ENCODE measurements at places on chromosomes 11 and 22. TPM values are rescaled to one million over a fixed set of nuclear protein-coding genes. Genes with fewer than 3 reads are reported as not detected.

- peaks cover 4% of the 10 kb centered on the region for H3K4me1 ChIP-seq
- no peak for DNase-seq
- no peaks in the 10 kb centered on the region for H3K36me3 ChIP-seq
- H3K4me3 ChIP-seq: no peak overlapping the region
- H3K27ac ChIP-seq: no peak overlapping the region
Measured at GRCh38 chr22:17431179-17431578, 61.9 kb downstream of the CECR2 start.

Gene PKP3
- 0.29 TPM for total RNA-seq

Gene MYO7A
- 0.18 TPM for total RNA-seq

- no peak overlapping the region for H3K27ac ChIP-seq
- H3K4me1 ChIP-seq: no peaks in the 10 kb centered on the region
- H3K4me3 ChIP-seq: no peak overlapping the region
- peaks cover 8% of the 10 kb centered on the region for H3K36me3 ChIP-seq
- DNase-seq: no peak
Measured at GRCh38 chr11:130888790-130889189, 27.5 kb downstream of the SNX19 start.

Gene CHEK1
- total RNA-seq: 2.1 TPM

GRCh38 chr22:29623059-29623458 is 19.6 kb downstream of the NF2 start:
- DNase-seq: no peak
- H3K36me3 ChIP-seq: no peaks in the 10 kb centered on the region
- H3K27me3 ChIP-seq: no peaks in the 10 kb centered on the region

Gene PANX2
- total RNA-seq: 0.26 TPM

Gene YPEL1
- total RNA-seq: 6.7 TPM

GRCh38 chr22:23225337-23225723 is 45.0 kb downstream of the BCR start:
- DNase-seq: no peak
- H3K4me1 ChIP-seq: peaks cover 93% of the 10 kb centered on the region
- peak overlapping the region; percentile 89 for H3K27ac ChIP-seq
- H3K4me3 ChIP-seq: no peak overlapping the region

Gene SERHL2
- 0.69 TPM for total RNA-seq

DNA sequence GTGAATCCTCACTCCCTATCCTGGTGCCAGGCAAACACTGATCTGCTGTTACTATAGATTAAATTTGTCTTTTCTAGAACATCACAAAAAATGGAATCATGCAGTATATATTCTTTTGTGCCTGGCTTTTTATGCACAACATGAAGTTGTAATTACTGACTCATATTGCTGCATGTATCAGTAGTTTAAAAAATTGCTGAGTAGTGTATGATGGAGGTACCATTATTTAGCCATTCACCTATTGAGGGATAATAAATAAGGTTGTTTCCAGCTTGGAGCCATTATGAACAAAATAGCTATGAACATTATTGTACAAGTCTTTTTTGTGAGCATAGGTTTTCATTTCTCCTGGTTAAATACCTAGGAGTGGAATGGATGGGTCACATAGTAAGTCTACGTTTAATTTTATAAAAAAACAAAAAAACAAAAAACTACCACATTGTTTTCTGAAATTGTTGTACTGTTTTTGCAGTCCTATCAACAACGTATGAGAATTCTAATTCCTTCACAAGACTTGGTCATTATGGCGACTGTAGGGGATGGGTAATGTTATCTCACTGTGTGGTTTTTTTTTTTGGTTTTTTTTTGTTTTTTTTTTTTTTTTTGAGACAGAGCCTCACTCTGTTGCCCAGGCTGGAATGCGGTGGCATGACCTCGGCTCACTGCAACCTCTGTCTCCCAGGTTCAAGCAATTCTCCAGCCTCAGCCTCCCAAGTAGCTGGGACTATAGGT is 111.6 kb downstream of the USP35 start:
- H3K27me3 ChIP-seq: no peaks in the 10 kb centered on the region
- H3K4me3 ChIP-seq: no peak overlapping the region
- H3K4me1 ChIP-seq: no peaks in the 10 kb centered on the region
- DNase-seq: no peak
- H3K27ac ChIP-seq: no peak overlapping the region
- no peaks in the 10 kb centered on the region for H3K36me3 ChIP-seq

Gene EFCAB6
- 0.58 TPM for total RNA-seq

DNA sequence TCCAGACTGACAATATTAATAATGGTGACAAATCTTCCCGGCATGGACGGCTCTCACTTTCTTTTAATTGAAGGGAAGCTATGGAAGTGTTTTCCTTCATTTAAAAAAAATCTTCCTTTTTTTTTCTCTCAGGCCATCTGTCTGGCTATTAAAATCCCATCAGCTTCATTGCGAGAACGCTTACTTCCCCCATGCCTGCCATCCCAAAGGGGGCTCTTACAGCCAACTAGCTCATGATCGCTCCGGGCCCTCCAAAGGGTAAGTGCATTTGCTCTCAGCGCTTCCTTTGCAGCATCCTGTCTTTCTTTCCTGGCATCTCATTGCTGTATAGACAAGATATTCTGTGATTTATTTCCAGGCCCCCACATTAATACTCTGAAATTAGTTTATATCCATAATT is 20.7 kb downstream of the CACNG2 start:
- peaks cover 47% of the 10 kb centered on the region for H3K27me3 ChIP-seq
- DNase-seq: no peak
- H3K36me3 ChIP-seq: peaks cover 2% of the 10 kb centered on the region
- no peak overlapping the region for H3K4me3 ChIP-seq

DNA sequence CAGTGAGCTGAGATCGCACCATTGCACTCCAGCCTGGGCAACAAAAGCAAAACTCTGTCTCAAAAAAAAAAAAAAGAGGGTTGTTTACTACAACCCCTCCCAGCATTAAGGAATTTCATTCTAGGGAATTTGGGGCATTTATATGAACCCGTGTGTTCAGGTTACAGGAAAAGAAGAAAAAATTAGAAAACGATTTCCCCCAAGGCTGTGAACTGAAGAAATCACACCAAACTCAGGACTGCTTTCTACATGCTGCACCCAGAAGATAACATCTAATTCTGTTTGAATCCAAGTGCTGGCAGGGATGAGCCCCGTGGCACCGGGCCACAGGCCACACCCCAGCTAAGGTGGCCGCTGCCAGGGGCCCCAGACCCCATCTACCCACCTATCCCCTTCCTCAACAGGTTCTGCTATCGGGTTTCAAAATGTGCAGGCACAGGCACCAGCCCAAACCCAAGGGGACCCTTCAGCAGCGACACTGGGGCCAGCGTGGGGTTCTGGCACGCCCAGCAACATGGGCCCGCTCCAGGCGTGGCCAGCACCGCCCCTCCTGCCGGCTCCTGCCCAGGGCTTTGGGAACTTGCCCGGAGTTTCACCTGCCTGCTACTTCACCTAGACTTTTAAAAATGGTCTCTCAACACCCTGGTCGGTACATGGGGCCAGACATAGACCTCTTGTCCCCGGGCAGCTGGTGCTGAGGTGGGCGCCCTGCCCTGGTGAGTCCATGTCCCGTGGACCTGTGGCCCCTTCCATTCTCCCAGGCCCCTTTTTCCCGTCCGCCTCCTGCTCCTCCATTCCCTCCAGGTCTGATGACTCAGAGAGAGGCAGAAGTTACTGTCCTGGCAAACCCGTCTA is 11.8 kb downstream of the CELSR1 start:
- H3K4me1 ChIP-seq: no peaks in the 10 kb centered on the region
- no peaks in the 10 kb centered on the region for H3K36me3 ChIP-seq
- no peak overlapping the region for H3K4me3 ChIP-seq
- no peak overlapping the region for H3K27ac ChIP-seq

Data from naive thymus-derived CD8-positive, alpha-beta T cell (primary cell).